Right ventricle myocardium superior (tissue), 1 donor: ENCODE measurements at places on chromosomes 3 and 15.
A peak's percentile ranks its signal among the peaks of the same experiment; 100 is the strongest.

- no peak for DNase-seq
Observed at GRCh38 chr3:20462226-20462625, 276.2 kb upstream of the SGO1 start.

DNA sequence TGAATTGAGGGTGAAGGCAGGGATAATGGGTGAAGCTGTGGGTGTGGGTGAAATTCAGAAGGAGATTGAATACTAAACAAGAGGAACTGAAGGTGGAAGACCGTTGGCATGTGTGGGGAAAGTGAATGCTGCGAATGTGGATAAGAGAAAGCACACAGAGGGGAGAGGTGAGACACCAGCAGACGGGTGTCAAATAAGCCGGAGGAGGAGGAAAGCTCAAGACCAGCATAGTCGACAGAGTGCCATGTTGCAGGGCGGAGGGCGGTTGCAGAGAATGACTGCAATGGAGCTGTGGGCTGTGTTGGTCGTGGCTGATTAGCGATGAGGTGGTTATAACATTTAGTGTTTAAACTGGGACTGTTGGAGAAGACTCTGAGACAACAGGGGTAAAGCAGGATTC lies 16.4 kb upstream of the HCN4 start:
- no peak for DNase-seq

DNA sequence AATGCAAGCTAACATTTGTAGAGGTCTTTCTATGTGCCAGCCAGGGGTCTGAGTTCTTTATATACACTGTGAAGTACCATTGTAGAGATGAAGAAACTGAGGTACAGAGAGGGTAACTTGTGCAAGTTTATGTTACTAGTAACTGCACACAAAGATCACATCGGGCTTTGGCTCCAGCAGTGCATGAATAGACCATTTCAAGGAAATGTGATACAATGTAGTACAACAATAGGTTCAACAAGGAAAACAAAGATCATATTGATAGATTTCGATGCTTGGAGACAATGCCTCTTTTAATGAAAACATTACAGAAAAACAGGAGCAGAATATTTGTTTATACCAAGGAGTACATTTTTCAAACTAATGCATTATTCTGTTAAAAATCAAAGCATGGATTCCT lies 115.3 kb downstream of the POLR2M start:
- DNase-seq = no peak

GRCh38 chr3:149332227-149332765 lies 1.1 kb downstream of the TM4SF18 start:
- DNase-seq = no peak

DNA sequence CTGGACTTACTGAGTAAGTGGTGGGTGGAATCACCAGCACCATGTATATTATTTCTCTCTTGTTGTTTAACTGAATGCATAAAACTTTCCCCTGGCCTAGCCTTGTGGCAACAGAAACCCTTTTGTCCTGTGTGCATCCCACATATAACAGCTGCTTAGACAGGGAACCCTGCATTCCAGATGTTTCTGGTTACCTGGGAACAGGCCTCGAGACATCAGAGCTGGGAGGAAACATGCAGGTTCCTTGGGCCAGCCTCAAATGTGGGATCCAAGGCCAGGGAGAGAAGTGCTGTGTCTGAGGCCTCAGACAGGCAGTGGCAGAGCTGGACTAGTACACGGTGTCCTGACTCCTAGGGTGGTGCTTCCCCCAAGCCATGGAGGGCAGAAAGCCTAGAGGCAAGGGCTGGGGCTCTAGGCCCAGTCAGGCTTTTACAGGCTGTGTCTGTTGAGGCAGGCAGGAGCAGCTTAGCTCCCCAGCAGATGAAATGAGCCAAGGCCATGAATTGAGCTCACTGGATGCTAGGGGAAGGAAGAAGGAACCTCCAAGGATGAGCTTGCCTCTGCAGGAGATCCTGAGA lies 57.7 kb downstream of the ITGA11 start:
- DNase-seq = no peak

GRCh38 chr3:41323467-41324155 lies 124.3 kb downstream of the CTNNB1 start:
- no peak for DNase-seq

DNA sequence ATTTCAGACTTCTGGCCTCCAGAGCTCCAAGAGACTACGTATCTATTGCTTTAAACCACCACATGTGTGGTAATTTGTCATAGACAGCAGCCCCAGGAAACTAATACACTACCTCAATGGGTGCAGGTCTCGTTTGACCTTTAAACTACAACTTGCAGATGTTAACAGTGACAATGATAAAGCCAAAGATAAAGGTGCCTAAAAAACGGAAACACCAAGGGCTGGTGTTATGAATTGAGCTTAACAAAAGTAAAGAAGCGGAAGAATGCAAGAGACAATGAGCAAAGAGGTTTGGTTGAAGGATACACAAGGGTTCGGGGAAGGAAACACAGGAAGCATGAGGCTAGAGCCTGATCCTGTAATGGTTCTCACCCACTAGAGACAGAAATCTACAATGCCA lies 50.8 kb downstream of the RFTN1 start:
- no peak for DNase-seq

- no peak for DNase-seq
Observed at GRCh38 chr3:179151474-179151873, 3.3 kb downstream of the PIK3CA start.

- no peak for DNase-seq
Observed at GRCh38 chr15:28918141-28918983, 32.6 kb downstream of the APBA2 start.

DNA sequence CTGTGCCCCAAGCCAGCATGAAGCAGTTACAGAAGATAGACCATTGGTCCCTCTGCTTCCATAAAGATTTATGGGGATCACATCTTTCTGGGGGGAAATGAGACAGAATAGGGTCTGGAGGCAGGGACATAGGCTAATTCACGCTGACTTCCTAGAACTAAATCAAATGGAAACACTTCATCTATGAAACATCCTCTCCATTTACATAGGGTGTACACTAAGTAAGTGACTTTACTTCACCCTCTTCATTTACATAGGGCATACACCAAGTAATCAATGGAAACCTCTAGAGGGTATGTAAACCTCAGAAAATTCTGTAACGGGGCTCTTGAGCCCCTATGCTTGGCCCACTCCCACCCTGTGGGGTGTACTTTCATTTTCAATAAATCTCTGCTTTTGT lies 10.1 kb downstream of the LINS1 start:
- no peak for DNase-seq

- DNase-seq = no peak
Observed at GRCh38 chr3:128884992-128885391, 5.6 kb downstream of the ACAD9 start.

DNA sequence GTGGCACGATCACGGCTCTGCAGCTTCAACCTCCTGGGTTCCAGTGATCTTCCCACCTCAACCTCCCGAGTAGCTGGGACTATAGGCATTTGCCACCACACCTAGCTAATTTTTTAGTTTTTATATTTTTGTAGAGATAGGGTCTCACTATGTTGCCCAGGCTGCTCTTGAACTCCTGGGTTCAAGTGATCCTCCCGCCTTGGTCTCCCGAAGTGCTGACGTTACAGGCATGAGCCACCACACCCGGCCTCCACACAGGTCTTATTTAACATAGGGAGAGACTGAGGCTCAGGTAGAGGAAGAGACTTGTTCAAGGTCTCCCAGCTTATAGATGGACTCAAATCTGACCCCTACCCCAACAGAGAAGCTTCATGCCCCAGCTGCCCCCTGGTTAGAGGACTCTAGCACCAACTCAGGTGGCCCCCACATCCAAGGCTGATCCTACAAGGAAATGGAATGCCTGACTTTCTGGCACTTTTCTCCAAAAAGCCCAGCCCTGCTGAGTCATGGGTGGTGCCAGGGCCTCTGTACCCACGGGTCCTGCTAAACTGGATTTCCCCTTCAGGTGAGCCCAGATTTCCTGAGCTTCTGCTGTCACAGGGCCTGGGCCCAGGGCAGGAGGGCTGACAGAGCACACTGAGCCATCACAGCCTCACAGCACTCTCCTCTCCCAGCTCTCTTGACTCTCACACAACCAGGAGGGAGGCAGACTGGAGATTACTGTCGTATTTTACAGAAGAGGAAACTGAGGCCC lies 5.6 kb downstream of the TMEM40 start:
- no peak for DNase-seq

- no peak for DNase-seq
Observed at GRCh38 chr15:71532994-71533393, 277.4 kb upstream of the NR2E3 start.

DNA sequence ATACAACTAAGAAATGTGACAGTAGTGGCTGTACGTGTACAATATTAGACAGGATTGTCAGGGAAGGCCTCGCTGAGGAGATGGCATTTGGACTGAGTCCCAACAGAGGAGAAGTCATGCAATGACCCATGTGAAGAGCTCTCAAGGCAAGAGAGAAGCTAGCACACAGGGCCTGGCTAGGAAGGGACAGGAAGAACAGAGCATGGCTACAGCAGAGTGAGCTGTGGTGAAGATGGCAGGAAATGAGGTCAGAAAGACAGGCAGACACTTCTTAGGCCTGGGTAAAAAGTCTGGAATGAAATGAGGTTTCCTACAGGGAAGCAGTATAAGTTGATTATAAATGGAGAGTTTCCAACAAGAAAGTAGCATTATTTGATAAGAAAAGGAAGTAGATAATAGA lies 33.2 kb upstream of the LEKR1 start:
- no peak for DNase-seq

DNA sequence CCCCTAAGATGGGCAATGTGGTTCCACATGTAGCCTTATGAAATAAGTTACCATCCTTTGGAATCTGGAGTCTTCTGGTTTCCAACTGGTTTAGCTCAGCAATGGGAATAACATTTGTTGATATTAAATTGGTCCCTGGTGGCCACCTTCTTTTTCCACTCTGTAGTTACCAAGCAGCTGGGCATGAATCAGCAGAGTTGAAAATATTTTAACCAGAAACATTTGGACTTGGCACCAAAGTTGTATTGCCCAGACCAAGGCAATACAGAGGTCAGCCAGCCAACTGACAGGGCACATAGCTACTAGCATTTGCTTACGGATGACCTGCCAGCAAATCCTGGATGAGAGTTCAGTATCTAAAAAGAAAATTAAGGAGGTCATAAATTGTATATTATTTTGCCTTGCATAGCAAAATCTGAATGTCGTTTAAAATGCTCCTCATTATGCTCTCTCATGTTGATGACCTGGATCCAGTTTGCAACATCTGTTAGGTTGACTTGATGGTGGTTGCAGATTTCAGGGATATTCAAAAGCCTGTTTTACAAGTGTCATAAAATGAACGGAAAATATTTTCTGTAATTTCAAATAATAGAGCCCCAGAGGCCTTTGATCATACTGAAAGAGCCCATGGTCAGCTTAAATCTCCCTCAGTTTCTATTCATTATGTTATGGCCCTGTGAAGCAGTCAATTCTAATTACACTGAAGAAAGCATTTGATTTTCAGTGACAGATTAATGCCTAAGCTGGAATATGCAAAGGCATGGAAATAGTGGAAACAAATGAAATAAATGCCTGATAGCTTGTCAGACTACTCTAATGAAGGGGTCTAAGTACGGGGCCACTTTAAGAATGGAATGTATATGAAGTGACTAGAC lies 54.6 kb downstream of the PPM1L start:
- DNase-seq = no peak

DNA sequence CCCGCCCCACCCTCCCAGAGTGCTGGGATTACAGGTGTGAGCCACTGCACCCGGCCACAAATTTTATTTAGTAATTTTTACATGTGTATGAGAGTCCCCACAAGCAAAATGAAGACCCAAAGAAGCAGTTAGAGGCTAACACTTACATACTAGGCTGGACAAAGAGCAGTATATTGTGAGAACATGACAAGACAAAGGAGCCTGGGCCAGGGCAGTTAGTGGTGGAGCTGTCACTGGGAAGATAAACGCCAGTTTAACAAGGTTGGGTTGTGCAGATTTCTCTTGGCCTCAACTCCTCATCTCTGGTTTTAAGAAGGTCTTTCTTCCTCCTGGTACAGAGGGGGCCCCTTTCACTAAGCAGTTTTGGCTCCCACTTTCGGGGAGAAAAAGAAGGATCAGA lies 19.9 kb upstream of the FAM174B start:
- no peak for DNase-seq

DNA sequence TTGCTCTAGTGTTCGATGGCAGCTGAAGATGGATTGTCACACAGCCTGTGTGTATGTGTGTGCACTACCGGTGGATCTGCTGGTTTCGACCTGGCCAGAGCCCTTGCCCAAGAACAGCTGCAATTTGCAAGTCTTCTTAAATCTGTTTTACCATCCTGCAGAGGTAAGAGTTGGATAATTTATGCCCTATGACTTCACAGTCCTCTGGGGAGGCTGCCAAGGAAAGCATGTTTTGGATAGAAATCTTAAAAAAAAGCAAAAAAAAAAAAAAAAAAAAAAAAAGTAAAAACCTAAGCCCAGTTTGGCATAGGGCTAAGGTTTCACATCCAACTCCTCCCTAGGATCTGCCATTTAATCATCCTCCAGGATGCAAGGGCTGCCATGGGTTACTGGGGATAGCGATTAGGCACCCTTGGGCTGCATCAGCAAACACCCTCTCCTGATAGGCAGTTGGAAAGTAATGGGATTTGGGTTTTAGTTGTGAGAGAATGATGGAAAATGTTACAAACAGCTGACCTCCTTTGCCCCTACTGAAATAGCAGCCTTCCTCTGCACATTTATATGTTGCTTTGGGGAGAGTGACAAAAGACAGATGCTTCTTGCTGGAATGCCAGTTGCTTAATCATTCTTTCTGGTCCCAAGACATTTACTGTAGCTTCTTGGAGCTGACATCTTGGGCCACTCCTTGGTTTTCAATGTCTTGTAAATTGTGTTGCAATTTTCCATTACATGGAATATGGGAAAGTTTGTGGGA lies 35.4 kb downstream of the CD200R1L start:
- peak; percentile 50 for DNase-seq

DNA sequence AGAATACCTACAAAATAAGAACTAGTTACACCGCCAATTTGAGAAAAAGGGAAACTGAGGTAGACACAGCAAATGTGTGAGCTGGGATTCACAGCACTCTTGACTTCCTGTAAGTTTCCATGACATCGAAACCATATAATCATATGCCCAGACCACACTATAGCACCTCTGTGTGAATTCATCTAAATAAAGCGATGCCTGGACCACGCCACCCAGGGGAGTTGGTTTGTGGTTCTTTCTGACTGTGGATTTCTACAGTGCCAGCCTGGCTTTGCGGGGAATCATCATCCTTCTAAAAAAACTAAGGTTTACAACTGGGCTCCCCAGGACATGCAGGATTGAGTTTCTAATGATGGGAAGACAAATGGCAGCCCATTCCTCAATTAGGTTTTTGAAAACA lies 23.5 kb upstream of the CA12 start:
- DNase-seq = no peak

GRCh38 chr15:35308802-35309201 lies 223.7 kb upstream of the NANOGP8 start:
- DNase-seq = no peak

- no peak for DNase-seq
Observed at GRCh38 chr3:128270559-128271492, 117.5 kb downstream of the EEFSEC start.

DNA sequence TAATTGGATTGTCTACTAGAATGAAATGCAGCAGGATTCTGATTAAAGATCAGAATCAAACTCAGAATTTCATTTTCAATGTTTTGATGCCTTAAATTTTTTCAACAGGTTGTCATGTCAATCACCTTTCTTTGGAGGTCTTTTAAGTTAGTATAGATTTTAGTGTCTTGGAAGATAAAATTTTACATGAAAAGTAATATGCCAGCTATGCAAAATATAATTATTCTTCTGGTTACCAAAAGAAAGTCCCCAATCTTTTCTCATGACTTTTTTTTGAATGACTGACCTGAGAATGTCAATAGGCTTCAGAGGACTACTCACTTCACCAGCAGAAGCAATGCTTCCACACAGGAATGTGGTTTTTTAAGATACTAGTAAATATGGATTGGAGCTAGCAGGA lies 4.3 kb downstream of the FGF7 start:
- DNase-seq = no peak

- no peak for DNase-seq
Observed at GRCh38 chr3:101976473-101976872, 127.2 kb downstream of the NFKBIZ start.
